ENCODE measurements at places on chromosomes 11 and 22. TPM values are rescaled to one million over a fixed set of nuclear protein-coding genes. Genes with fewer than 3 reads are reported as not detected.

KRTAP5-5 gene
- total RNA-seq, result not detected

PHETA2 gene
- 11.2 TPM for total RNA-seq

RBM7 gene
- total RNA-seq, result 23.7 TPM

HMGXB4 gene
- 36.5 TPM for total RNA-seq

POLD3 gene
- 9.0 TPM for total RNA-seq

GRIA4 gene
- total RNA-seq, result not detected

OR51B4 gene
- not detected for total RNA-seq

HBE1 gene
- total RNA-seq, result not detected

POGLUT3 gene
- 25.0 TPM for total RNA-seq

HTR3A gene
- not detected for total RNA-seq

OR51B5 gene
- total RNA-seq, result 2.5 TPM

FAM227A gene
- total RNA-seq, result 2.2 TPM

OR5B21 gene
- not detected for total RNA-seq

CD59 gene
- 205 TPM for total RNA-seq

KCNJ5 gene
- total RNA-seq, result 4.7 TPM

CFAP300 gene
- 24.0 TPM for total RNA-seq

FOLH1 gene
- total RNA-seq, result 739 TPM

Data from prostate gland (tissue), 2 donors.